ENCODE measurements at places on chromosomes 2 and 18.

DNA sequence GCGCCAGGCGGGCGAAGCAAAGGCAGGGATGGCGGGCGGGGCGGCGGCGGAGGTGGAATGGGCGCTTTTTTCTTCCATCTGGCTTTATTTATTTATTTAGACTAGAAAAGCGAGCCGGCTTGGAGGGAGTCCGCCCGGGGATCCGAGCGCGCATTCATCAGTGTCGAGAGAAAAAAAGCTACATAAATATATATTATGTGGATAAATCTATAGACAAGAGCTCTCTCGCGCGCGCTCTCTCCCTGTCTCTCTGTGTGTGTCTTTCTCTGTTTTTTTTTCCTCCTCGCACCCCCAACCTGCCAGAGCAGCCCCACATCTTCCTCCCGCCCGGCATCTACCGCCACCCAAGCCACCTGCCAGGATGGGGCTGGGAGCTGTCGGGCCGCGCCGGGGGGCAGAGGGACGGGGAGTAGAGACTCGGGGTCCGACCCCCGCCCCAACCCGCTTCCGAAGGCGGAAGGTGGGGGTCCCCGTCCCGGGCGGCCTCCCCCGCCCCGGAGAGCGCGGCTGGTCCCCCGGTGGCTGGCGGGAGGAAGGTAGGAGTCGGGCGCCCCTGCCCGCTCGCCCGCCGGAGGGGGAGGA, 972 bp upstream of the CELF4 start:
- DNase-seq: peak; percentile 36

DNA sequence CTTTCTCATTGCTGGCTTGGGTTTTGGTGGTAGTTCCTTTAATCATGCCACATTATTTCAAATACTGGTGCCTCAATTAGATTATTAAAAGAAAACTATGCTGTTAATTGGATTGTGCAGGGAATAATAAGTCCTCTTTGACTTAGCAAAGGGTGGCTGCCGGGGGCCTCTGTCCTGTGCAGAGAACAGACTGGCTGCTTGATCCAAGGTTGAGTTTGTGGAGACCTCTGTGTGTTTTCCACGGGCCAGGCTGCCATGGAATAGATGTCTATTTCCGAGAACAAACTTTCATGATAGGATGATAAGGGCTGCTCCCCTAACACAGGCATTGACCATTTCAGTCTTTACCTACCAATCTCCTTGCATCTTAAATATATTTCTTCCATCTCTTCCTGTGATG, 30.4 kb upstream of the OTOS start:
- DNase-seq: no peak

GRCh38 chr2:239166201-239166834, 234.5 kb downstream of the HDAC4 start:
- DNase-seq: no peak

GRCh38 chr18:77021075-77021474, 111.5 kb downstream of the MBP start:
- no peak for DNase-seq

DNA sequence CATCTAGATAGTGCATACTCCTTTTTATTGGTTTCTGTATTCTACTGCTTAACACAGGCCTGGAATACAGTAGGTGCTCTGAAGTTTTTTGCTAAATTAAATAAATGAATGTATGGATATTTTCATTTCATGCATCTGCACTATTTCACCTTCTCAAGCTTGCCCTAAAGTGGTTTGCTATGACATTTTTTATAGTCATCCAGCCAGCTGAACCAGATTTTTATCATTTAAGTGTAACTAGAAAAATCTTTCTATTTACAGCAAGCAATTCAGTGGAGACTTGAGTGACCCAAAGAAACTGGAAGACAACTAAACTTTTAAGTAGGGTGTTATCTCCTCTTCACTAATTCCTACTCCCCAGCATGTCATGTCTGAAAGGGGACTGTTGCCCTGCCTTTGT, 354.9 kb downstream of the OSR1 start:
- no peak for DNase-seq

- DNase-seq: no peak
Measured at GRCh38 chr2:67839668-67840067, 223.1 kb downstream of the C1D start.

- no peak for DNase-seq
Measured at GRCh38 chr2:67669766-67670165, 272.6 kb downstream of the ETAA1 start.

- DNase-seq: no peak
Measured at GRCh38 chr18:39296293-39296888, 1730.8 kb upstream of the CELF4 start.

- peak; percentile 48 for DNase-seq
Measured at GRCh38 chr2:112542984-112543661, 858 bp downstream of the POLR1B start.

DNA sequence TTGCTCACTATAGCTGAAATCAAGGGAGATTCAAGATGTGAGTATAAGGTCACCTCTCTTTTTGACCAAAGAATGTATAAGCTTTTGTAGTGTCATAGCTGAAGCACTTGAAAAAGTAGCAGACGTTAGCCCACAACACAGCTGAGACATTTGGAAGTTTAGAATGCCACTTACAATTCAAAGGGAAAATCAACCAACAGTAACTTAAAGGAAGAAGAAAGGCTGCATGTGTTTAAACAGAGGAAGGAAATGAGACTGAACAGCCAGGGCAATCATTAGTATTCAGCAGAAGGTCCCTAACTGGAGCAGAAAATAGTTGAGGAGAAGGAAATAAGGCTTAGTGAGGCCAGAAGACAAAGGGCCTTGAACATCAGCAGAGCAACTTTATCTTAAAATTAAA, 23.5 kb upstream of the SCG2 start:
- no peak for DNase-seq

- DNase-seq: no peak
Measured at GRCh38 chr18:48609820-48610815, 71.3 kb downstream of the CTIF start.

DNA sequence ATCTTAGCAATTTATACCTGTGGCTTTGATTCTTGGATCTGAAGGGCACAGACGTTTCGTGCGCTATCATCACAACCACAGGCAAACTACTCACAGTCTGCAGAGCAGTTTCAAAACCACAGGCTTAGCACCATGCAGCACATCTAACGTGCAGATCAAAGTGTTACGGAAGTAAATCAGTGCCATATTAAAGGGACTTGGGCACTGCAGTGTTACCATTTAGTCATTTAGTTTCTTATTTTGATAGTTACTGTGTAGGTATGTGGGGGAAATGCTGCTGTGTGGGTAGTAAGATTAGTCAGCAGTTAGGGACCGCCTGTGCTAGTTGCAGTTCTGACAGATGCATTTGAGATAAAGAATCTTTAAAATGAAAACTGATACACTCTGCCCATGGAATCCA, 384.0 kb downstream of the NBAS start:
- no peak for DNase-seq

GRCh38 chr2:96580771-96581170, 44.2 kb downstream of the ARID5A start:
- peak; percentile 70 for DNase-seq

GRCh38 chr2:20141056-20141762, 83.7 kb downstream of the SDC1 start:
- no peak for DNase-seq

DNA sequence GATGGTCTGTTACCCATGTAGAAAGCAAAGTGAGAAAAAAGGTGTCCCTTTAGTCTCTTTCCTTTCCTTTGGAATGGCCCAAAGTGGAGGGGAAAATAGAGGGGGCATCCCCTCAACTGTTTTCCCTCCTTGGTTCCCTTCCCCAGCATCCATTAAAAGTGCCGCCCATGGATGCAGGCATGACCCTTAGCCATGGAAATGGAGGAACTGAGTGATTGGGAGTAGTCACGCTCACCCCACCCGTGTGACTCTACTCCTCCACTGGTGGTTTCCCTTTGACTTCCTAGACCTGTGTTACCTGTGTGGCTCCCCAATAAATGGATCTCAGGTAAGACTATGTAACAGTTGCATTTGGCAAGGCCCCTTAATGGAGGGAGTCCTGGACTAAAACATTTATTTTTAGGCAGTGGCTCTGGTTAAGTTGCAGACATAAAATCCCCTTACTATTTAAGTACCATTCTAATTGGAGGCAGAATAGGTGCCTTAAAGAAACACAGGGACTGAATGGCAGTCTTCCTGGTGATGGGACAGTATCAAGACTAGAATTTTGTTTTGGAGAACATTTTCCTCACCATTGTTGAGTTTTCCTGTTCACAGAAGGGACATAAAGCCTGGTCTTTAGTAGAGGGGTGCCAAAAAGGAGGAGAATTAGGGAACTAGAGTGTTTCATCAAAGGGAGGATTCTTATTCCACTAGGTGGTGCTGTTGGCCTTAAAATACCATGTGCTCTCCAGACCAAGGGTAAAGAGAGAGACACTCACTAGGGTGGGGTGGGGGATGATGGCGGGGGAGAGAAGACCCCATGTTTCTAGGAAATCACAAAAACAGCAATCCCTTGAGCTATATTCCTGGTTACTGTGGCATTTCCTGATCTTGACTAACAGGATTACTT, 25.7 kb upstream of the PLA2R1 start:
- peak; percentile 20 for DNase-seq

- DNase-seq: no peak
Measured at GRCh38 chr18:12476955-12477354, 69.2 kb downstream of the PRELID3A start.

- peak; percentile 67 for DNase-seq
Measured at GRCh38 chr2:109058191-109058632, 69.2 kb upstream of the EDAR start.

GRCh38 chr2:28406276-28407096, 13.8 kb downstream of the FOSL2 start:
- DNase-seq: no peak
